ENCODE measurements at places on chromosomes 13 and 19.

GRCh38 chr13:65966991-65967451, 1263.1 kb downstream of the PCDH9 start:
- no peak for DNase-seq

DNA sequence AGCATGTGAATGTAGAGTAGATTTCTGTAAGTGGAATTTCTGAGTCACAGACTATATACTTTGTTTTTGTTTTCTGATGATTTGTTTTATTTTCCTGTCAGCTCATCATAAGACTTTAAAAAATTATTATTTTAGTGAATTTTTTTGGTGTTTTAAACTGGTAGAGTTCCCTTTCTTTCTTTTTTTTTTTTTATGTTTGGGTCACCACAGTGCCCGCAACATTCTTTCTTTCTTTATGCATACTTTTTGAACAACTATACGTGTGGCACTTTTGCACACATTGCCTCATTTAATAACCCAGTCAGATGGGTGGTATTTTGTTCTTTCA, 46.0 kb downstream of the WDFY2 start:
- no peak for DNase-seq

DNA sequence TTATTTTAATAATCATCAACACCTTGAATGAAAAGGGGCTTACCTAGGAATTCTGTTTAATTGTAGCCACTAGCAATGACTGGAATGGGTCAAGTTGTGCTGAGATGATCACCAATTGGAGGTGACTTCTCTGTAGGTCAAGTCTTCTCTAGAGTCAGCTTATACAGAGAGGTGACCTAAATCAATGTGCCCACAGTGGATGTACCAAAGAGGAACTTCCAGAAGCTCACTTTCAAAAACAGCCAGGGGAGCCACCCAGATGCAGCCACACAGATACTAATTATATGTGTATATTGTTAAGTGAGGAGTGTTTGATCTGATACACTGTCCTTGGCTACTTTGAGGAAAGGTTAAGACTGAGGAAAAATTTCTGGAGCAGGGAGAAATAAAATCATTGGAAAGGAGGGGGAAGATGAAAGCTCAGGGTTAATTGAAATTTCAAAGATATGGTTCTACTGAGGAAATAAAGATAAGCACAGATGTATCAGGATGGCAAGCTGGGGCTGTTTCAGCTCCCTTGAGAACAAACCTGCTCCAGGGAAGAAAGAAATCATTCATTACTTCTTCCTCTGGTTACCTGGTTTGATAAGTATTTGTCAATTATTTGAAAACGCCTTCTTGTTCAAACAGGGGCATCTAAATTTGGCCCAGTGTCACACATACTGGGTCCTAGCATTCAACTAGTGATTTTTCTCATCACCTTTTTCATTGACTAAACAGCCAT, 5.1 kb downstream of the GPR183 start:
- DNase-seq, result no peak

DNA sequence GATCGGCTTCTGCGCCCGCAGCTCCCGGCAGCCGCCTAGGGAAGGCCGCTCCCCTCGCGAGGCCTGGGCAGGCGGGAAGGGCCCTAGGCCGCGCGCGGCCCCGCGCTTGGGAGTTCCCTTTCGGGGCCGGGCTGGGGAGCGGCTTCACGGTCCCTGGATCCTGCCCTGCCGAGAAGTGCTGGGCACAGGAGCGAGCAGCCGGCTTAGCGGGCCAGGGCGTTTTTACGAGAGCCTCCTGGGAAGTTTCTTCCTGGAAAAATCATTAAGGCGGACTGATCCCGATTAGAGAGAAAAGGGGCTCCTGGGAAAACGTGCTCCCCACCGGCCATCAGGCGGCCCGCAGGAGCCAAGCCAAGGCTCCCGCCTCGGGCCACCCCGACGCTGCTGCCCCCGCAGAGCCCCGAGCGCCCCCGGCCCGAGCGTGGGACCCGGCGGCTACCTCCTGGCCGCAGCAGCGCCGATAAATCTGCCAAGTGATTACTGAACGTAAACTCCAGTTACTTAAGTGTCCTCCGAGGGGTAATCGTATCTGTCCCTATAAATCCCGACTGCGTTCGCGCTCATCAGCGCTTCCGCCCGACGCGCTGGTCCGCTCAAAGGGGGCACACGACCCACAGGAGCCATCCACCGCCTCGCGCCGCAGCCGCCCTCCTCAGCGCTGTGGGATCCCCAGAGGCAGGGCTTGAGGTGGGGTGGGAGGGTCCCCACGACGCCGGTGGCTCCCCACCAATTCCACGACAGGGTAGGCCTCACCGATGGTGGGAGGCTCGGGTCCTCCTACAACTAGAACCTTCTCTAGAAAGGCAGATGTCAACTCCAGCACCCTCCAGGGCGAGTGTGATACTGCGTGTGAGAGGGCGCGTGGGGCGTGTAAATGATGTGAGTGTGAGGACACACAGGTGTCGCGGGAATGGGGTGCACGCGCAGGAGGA, 2.8 kb downstream of the ZIC5 start:
- peak; percentile 78 for DNase-seq

DNA sequence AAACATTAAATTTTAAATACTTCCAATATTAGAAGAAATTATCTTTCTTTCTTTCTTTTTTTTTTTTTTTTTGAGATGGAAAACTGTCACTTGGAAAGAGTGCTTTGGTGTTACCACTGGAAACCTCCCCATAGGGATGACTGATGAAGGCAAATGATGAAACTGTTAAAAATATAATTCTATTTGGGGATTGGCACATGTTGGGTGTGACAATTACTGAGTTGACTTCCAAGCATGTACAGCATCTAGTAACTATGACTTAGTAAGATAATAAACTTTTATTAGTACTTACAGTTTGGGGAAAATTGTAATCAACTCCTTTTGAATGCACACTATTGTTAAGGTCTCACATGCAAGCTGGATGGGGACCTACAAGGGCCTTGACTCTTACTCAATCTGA, 592.5 kb downstream of the KCTD12 start:
- DNase-seq, result no peak

DNA sequence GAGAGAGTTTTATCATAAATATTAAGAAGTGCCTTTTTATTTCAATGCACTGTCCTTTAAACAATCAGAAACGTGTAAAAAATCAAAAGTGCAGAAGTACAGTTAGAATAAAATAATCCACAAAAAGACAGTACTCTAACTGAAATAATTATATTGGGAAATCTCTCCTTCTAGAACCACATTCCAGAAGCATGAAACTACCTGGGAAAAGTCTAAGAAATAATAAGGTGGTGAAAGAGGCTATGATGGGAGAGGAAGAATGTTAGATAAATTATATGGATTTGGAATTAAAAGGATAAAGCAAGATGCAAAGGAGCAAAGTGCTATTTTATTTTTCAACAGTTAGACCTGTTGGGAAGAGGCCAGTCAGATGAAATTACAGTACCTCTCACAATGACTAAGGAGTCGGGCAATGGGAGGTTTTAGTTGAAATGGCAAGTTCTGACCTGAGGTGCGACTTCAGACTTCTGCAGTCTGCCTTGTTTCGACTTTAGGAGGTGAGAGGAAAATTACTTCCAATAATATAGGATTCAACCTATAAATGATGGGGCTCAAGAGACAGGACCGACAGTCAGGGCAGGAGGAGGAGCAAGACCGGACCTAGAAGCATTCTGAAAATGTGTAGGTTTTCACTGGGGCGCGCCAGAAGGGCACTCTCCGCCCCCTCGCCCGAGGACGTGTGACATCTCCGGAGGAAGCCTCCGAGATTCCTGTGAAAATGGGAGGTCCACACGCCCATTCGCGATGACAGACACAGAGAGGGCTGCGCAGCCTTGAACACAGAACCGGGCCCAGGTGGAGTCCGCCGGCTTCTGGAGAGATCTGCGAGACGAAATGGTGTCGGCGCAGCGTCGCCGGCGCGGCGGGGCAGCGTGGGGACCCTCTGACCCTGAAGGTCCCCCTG, 717 bp downstream of the SPRYD7 start:
- DNase-seq, result peak; percentile 77

GRCh38 chr19:48777720-48778119, 22.4 kb downstream of the FGF21 start:
- no peak for DNase-seq

GRCh38 chr13:85742355-85742754, 56.9 kb downstream of the SLITRK6 start:
- no peak for DNase-seq

DNA sequence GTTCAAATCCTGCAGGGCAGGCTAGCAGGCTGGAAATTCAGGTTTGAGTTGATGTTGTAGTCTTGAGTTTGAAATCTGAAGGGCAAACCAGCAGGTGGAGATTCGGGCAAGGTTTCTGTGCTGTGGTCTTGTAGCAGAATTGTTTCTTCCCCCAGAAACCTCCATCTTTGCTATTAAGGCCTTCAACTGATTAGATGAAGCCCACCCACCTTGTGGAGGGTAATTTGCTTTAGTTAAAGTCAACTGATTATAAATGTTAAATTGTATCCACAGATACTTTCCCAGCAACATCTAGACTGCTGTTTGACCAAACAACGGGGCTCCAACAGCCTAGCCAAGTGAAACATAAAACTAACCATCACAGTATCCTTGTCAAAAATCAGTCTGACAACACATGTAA, 9.4 kb downstream of the IPO5 start:
- DNase-seq, result no peak

- DNase-seq, result no peak
Observed at GRCh38 chr19:44687888-44688287, 11.1 kb upstream of the CEACAM16 start.

DNA sequence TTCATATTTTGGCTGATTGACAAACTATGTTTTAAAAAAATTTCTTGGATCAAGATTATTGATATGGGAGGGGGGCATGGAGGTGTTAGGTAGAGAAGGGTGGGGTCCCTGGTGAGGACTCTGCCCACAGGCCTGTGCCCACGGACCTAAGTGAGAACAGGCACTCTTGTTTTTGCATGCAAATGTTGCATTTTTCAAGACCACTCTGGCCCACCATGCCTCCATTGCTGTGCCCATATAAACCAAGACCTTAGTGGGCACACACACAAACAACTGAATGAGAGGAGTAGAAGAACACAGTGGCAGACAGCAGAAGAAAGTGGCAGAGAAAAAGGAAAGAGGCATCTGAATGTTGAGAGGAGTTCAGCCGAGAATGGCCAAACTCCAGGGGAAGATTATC, 69.6 kb upstream of the ZNF98 start:
- DNase-seq, result no peak

- DNase-seq, result no peak
Observed at GRCh38 chr13:51278426-51279130, 56.4 kb downstream of the FAM124A start.

DNA sequence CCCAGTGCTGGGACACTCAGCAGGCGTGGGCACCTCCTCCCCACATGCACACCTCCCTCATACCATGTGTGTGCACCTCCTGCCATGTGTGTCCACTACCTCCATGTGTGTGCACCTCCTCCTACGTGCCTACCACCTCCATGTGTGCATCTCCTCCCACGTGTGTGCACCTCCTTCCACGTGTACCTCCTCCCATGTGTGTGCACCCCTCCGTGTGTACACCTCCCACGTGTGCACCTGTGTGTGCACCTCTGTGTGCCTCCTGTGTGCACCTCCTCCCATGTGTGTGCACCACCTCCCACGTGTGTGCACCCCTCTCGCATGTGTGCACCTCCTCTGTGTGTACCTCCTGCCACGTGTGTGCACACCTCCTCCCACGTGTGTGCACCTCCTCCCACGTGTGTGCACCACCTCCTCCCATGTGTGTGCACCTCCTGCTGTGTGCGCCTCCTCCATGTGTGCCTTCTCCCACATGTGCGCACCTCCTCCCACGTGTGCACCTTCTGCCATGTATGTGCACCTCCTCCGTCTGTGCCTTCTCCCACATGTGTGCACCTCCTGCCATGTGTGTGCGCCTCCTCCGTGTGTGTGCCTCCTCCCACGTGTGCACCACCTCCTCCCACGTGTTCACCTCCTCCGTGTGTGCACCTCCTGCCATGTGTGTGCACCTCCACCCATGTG, 6.1 kb upstream of the C13orf46 start:
- DNase-seq, result no peak

DNA sequence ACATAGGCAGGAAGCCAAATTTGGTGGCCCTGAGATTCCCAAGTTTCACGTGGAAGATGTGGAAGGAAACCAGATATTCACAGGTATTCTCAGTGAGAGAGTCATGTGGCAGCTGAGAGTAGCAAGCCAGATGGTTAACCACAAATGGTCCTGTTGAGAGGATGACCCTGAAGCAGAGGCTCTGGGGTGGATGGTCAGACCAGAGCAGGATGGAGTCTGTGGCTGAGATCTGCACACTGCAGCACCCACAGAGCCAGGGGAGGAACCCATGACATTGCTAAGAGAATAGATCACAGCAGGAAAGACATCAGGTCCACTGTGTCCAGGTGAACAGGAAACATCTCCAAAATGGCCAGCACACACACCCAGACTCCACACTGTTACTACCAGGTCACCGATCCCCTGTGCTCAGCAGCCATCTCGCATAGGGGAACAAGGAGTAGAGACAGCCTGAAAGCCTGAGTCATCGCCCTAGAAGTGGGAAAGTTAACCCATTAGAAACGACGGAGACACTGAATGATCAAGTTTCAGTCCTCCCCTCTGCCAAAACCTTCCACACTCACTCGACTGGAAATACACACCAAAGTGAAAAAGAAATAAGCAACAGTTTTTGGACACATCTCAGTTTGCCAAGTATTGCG, 160.0 kb downstream of the RBM26 start:
- no peak for DNase-seq

DNA sequence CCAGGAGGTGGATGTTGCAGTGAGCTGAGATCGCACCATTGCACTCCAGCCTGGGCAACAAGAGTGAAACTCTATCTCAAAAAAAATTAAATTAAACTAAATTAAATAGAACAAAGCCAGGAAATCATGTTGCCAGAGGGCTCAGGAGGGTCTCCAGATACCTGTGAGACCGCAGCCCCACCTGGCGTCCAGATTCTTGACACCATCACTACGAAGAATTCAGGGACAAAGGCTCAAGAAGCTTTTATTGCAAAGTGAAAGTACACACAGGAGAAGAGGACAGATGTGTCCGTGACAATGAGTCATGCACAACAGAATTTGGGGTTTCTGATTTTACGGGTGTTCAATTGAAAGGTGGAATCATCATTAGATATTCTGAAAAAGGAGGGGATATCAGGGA, 76.6 kb downstream of the STOML3 start:
- no peak for DNase-seq

GRCh38 chr13:38693641-38694040, 6.8 kb downstream of the FREM2 start:
- DNase-seq, result no peak

- DNase-seq, result peak; percentile 42
Observed at GRCh38 chr13:84430446-84430845, 548.2 kb upstream of the SLITRK1 start.

DNA sequence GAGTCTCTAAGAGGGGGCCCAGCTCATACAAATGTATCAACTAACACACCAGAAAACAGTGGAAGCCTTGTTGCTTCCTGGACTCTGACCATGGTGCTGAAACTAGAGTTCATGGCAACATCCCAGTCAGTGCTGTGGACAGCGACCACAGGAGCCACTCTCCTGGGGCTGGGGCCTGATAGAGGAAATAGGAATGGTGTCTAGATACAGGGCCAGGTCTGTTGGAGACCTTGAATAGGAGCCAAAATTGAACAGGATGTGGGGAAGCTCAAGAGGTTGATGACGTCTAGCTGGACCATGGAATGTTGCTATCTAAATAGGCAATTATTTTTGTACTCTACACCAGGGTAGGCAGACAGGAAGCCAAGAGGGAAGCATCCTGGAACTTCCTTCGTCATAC, 21.7 kb downstream of the LILRB4 start:
- DNase-seq, result peak; percentile 29
